ENCODE measurements at places on chromosomes 16 and 17.

- DNase-seq = peak; percentile 76
These were observed 1.5 kb downstream of the TMEM102 start for GRCh38 chr17:7436556-7437368.

- DNase-seq = no peak
These were observed 3.4 kb downstream of the CHST6 start for GRCh38 chr16:75491876-75492275.

DNA sequence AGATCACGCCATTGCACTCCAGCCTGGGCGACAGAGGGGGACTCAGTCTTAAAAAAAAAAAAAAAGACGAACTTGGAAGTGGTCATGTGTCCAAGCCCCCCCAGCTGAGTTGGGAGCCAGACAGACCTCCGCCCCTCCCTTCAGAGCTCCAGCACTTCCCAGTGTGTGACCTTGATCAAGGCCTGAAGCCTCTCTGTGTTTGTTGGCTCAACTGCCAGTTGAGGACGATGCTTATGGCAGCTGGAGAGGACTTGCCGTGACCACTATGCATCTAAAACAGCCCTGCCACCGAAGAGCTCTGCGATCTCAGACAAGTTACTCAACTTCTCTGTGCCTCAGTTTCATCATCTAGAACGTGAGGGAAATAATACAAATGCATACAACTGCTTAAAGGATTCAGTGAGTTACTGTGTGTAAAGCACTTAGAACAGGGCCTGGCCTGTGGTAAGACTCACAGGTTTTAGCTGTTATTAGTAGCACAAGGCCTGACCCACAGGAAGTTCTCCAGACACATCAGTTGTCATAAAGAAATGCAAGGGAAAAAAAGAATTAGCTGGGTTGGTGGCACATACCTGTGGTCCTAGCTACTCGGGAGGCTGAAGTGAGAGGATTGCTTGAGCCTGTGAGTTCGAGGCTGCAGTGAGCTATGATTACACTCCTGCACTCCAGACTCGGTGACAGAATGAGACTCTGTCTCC is 7.0 kb upstream of the IL27 start:
- DNase-seq = no peak

- no peak for DNase-seq
These were observed 19.8 kb downstream of the DNAH3 start for GRCh38 chr16:21130811-21131210.

- DNase-seq = peak; percentile 4
These were observed 453 bp downstream of the MMP25 start for GRCh38 chr16:3046641-3047386.

GRCh38 chr16:2250652-2251295 is 613 bp downstream of the ECI1 start:
- peak; percentile 34 for DNase-seq

DNA sequence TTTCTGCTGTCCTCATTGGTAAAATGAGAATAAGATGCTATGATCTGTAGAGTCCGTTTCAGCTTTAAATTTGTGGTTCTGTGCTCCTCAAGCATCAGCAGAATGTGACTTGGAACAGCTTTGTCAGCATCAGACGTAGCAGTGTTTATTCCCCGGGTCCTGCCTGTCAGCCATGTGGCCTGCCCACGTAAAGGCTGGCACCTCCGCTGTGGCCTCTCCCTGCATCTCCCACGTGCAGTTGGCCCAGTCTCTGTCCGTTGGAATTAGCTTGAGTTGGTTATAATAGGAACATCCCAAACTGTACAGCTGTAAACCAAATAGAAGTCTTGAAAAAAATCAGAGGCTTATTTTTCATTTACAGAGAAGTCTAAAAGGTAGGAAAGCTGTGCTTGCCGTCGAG is 61.7 kb downstream of the ARHGAP44 start:
- DNase-seq = no peak

- no peak for DNase-seq
These were observed 336.7 kb downstream of the FOXL1 start for GRCh38 chr16:86914876-86915717.

DNA sequence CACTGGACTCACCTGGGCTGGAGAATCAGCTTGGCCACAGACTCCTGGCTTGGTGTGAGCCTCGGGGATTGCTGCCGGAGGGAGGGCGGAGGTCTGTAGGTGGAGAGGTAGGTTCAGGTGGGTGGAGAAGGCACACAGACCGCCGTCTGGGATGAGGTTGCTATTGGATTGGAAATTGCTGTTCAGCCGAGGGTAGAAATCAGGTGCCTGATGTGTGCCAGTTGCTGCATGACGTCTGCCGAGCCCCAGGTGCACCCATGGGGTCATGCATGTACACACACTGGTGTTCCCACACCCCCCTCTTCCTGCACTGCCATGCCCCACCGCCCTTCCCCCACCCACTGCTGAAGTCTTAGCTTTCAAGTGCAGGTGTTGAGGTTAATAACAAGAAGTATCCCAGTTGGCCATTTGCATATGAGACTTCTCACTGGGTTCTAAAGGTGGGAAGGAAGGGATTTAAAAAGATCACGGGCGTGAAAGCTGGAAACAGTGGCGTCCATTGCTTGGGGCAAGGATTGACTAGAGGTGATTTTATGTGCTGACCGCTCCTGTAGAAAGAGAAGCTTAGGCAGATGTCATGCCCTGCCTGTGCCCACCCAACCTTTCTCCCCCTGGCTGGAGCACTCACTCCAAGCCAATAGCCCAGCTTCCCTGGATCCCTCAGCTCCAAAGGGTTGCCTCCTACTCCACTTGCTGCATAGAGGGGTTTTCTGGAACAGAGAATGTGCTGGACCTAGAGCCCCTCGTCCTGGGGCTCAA is 193.6 kb downstream of the CCDC182 start:
- DNase-seq = no peak

- no peak for DNase-seq
These were observed 81.2 kb downstream of the RBFOX3 start for GRCh38 chr17:79529661-79530081.

DNA sequence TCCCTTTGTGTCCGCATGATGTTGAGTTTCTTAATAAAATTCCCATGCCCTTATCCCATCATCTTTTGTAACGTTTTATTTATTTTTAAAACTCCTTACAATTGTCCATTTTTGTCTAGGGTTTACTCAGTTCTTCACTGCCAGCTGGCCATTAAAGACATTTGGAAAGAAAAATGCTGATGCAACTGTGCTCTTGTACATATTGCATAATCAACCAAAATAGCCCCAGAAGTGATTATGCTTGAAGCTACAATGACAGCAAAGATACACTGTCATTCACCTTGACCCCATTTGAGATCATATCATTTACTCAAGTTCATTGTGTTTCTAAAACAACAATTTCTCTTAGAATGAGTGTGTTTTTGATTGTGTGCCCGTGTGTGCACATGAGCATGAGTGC is 1074.6 kb upstream of the RBFOX1 start:
- DNase-seq = no peak

DNA sequence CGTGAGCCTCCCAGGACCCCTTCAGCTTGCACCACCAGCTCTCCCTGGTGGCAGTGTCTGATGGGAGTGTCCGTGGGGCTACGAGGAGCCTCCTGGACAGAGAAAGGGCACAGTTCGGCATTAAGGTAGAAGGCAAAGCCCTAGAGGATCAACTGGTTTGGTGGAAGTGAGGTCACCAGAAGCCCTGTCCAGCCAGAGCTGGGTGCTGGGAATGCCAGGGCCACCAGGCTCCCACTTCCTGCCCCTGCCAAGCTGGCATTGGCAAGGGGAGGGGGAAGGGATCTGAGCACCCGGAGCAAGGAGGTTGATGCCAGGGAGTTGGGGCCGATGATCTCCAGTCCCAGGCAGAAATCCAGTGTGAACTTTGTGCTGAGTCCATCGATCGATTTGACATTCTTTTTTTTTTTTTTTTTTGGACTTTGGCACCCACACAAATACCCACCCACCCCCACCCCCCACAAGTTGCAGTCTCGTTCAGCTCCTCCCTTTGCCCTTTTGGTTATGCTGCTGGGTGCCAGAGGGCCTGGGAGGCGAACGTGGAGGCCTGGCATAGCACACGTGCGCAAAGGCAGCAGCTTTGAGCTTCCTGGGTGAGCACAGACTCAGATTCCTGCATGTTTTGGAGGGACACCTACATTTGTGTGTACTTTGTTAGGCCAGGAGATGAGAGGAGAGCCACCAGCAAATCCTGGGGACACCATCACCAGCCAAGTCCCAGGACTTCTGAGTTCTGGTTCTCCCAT is 2.1 kb downstream of the NHERF1 start:
- no peak for DNase-seq

DNA sequence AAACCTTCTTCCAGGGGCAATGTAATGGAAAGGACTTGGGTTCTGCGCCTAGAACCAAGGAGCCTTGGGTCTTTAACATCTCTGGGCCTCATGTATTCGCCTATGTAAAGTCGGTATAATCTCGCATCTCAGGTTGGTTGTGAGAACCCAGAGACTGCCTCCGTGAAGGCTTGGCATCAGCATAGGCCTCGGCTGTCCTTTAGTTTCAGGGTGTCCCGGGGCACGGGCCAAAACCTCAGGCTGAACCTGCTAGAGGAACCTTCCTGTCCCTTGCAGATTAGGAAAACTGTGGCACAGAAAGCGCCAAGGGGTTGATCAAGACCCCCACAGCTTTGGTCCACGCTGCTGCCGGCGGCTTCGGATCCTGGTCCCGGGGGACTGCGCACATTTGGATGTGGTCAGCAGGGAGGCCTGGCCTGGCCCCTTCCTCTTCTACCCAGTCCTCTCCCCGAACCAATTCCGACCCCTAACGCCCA is 772 bp upstream of the PHAF1 start:
- no peak for DNase-seq

DNA sequence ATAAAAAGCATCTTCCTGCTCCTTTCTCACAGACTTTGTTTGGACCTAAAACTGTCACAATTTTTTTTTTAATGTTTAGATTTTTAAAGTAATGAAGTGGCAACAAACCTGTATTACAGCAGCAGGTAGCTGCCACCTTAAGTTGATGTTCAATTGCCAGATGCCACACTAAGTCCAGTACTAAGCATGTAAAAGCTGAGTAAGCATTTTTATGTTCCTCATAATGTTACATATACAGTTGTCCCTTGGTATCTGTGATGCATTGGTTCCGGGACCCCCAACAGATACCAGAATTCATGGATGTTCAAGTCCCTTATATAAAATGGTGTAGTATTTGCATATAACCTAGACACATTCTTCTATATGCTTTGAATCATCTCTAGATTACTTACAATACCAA is 45.1 kb downstream of the TNRC6A start:
- no peak for DNase-seq

DNA sequence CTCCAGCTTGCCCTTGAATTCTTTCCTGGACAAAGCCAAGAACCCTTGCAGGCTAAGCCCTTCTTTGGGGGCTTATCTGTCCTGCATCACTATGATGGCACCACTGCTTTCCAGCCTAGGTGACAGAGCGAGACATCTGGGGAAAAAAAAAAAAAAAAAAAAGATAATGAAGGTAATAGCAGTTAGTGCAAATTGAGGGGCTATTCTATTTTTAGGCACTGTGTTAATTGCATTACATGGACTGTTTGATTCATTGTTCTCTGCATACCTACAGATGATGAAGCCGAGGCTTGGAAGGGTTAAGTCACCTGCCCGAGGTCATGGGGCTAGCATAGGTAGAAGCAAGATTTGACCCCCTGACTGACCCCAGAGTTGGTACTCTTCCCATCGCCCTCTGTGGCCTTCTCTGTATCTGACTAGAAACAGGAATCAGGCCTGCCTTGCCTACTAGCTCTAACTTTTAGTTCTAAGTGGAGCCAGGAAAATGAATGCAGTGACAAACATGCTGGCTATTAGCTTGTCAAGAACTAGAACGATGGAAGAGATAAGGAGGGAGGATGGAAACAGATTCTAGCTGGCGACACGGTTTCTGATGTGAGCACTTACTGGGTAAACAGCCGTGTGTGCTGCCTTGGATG is 312.1 kb downstream of the SNX29 start:
- DNase-seq = no peak

DNA sequence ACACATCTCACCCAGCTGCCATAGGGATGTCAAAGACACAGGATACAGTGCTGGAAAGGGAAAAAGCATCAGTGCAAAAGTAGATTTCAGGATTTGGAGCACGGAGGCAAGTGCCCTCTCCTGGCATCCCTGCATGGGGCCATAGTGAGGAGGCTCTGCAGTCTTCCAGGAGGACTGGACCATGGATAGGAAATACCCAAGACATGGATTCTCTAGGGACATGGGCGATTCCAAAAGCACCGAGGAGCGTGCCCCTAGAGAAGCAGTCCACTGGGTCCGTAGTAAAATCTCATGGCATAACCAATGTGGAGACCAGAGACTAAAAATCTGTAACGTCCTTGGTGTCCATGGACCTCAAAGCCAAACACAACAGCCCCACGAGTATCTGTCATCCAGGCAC is 818.2 kb downstream of the KCNJ18 start:
- DNase-seq = no peak

Data from inflammatory macrophage (primary cell).